ENCODE measurements at places on chromosomes 2 and 18.

DNA sequence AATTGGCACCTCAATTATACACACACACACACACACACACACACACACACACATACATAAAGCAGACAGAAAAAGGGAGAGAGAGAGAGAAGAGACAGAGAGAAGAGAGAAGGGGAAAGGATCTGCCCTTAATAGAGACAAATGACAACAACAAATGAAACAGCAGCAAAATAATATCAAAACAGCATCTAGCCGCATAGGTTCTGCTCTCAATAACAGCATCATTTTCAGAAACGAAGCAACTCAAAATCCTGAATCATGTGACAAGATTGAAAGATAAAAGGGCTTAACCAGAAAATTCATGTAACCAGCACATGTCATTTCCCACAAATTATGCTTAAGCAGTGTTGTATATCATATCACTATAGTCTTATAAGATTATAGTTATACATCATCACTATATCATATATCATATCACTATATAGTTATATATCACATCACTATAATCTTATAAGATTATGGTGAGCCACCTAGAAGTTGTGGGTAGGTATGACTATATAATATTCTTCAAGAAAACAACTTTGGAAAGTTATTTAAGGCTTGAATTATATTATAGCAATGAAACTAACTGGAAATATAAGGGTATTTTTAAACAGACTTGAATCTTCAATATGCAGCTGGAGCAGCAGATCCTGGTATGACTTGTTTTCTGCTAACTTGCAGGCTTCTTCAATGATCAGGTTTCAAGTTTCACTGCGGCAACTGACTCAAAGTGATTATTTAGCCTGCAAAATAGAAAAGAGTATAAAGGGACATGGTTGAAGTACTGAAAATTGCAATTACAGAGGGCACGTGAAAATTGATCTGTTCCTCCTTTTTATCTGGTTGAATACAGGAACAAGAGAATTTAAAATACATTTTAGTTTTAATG, 16.1 kb upstream of the VPS54 start:
- DNase-seq: no peak

- no peak for DNase-seq
Measured at GRCh38 chr2:233556881-233557736, 9.5 kb downstream of the USP40 start.

DNA sequence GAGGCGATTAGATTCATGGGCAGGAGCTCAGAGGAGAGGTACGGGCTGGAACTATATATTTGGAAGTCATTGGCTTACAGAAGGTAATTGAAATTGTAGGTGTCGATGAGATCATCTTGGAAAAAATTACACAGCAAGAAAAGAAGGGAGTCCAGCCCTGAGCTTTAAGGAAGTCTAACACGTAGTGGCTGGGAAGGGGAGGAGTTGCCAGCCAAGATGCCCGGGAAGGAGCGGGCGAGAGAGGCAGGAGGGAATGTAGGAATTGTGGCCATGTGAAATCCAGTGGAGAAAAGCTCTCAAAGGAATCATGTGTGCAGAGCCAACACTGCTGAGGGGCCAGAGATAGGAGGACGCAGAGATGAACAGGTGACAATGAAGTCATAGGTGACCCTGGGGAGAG, 25.6 kb upstream of the SCYGR1 start:
- no peak for DNase-seq

- DNase-seq: no peak
Measured at GRCh38 chr2:24720310-24720709, 72.9 kb downstream of the PTRHD1 start.

DNA sequence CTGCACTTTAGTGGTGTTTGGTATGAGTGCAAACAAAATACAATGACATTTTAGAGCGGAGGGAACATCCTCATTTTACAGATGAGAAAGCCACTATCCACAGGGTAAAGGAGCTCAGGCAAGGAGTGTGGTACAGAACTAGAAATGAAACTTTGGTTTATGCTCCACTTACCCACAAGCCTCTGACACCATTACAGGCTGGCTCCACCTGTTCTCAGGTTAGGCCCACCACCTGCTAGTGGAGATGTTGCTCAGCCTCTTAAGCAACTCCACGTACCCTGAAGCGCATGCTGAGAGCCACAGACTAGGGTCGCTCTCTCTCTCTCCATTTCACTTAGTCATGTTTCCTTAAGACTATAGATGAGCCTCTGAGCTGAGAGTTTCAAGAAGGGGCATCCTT, 130.0 kb downstream of the MBD2 start:
- DNase-seq: no peak

DNA sequence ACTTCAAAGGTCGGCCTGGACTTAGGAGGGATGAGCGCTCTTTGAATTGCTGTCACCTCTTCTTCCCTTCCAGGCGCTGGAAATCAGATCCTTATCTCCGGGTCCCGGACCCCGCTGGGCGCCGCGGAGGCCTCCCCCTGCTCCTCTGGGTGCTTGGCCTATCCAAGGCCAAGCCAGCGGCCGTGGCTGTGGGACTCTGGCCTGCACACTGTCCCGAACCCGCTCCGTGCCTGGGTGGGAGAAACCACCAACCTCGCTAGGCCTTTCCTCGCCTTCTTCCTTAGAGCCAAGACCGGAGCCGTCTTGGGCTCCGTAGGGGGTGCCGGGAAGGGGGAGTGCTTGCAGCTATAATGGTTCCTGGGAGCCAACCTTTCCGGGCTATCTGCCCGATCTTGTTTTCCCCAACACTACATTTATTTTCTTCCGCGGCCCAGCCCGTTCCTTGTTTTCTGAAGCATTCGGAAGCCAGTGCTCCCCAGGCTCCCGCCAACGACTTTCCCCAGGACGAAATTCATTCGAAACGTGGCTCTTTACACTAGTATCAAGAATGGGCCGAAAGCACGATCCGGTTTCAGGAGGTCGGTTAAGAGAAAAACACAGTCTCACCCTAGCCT, 2.4 kb downstream of the OSR1 start:
- DNase-seq: no peak

GRCh38 chr18:22778996-22779395, 154.1 kb upstream of the RBBP8 start:
- DNase-seq: peak; percentile 20

DNA sequence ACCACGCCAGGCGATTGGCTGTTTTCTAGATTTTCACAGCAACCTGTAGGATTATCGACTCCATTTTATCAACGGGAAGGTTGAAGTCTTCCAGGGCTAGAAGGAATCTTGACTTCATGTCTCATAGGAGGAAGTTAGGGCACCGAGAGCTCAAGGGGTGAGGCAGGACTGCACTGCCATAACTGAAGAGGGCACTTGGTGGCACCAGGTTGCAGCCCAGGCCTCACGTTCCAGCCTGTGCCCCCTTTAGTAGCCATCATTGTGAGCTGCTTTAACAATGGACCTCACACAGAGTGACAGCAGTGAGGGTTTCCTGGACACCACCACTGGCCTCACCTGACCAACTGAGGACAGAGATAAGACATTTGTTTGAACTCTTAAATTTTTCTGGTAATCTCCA, 22.9 kb upstream of the RPL37A start:
- DNase-seq: no peak

Data from COR-L47 (cell line).